Stimulated activated CD4-positive, alpha-beta T cell treated with anti-CD3 and anti-CD28 coated beads, Interleukin-2, amount 100 ng/mL, for 48 hours (primary cell): ENCODE measurements at places on chromosomes 6 and 20.
A peak's percentile ranks its signal among the peaks of the same experiment; 100 is the strongest.

GRCh38 chr6:80003826-80004172 is 650 bp upstream of the TTK start:
- peak; percentile 9 for DNase-seq

DNA sequence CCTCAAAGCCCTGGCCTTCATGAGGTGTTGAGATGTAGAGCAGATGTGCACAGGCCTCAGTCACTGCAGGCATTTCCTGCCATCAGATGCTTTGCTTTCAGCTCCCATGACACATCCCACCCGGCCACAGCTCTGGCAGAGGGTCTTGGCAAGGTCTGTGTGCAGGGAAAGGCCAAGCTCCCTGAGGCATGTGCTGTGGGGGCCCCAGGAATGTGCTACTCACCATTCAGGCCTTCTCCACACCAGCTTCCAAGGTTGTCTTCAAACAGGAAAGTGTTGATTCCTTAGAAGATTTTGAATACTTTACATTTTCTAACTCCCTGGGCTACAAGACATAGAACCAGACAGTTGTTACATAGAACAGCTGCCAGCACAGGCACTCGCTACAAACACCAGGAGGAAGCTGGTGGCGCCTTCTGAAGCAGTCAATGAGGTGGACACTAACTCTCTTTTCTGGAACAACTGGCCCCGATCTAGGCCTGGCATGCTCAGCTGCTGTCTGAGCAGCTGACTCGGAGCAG is 27.8 kb downstream of the CASS4 start:
- no peak for DNase-seq

DNA sequence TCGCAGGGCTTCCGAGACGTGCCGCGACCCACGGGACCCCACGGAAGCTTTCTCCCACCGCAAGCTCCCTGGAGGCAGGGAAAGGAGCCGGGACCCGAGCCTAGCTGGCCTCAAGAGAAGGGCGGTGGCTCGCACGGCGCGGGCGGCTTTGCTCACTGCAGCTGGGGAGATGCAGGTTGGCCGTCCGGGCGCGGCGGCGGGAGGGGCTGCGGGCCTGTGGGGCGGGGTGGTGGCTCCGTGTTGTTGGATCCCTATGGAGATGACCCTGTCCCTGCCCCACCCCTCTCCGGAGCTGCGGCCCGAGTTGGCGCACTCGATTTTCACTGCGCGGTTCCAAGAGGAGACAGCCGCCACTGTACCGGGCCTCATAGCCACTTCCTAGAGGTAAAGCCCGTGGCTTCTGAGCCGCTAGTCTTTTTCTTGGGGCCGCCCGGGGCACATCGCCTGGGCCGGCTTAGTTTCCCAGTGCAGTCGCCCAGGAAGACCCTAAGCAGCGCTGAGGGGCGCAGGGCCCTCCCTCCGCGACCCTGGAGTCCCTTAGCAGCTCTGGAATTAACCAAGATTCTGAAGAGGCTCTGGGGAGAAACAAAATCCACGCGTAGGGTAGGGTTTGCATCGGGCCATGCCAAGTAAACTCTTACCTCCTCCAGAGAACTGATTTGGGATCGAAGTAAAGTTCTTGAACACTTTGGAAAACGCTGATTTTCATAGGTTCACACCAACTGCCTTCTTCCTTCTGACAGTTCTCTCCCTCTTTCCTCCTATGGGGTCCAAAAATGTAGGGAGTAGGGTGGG is at the start of gene ECT2L:
TSS of gene ECT2L (plus strand) at position 279 of the 795 bp plus-strand sequence. CDS start 17,188 bp downstream, outside the sequence.
- DNase-seq, result no peak

- DNase-seq, result no peak
Observed at GRCh38 chr20:6665621-6666355, 101.7 kb upstream of the BMP2 start.

- DNase-seq, result peak; percentile 64
Observed at GRCh38 chr6:90294989-90295853, 1.4 kb downstream of the BACH2 start.

DNA sequence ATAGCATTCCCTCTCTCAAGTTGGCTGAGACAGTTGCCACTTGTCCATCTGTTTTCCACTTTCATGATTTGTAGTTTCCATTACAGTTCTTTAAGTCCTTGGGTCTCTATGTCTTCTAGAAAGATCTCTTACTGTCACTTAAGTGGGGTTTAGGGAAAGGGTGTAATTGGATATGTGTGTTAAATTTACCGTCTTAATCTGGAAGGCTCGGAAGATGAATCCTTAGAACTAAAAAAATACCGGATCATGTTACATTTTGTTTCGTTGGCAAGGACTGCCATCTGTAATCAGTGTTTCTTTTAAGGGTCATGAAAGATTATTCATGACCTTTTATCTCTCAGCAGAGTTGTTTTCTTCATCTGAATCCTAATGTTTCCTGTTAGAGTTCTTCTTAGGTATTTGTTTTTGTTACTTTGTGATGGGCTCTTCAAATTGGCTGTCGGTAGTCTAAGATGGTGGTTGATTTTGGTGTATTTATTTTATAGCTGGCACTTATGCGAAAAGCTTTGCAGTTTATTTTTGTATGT is 21.8 kb upstream of the BTBD3 start:
- DNase-seq, result no peak

DNA sequence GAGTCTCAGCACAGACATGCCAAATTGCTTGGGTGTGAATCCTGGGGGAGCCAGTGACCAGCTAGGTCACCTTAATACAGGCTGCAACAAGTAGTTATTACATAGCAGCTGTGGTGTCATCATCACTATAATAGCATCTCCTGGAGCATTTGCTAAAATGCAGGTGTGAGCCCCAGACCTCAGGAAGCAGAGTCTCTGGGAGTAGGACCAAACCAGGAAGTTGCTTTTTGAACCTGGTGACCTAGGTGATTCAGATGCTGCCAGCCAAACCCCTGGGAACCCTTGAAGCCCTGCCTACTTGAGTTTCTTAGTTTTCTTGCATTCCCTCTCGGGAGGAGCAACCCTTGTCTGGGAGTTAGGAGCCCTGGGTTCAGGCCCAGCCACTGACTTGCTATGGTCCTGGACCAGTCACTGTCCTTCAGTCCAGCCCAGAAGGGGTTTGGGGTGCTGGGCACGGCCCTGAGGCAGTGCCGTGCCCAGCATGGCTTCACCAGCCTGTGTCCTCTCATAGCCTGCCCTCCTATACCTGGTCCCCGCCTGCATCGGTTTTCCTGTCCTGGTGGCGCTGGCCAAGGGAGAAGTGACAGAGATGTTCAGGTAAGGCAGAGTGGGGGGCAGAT is 39.3 kb upstream of the ID1 start:
- no peak for DNase-seq

GRCh38 chr6:130841128-130841728 is 14.0 kb downstream of the SMLR1 start:
- no peak for DNase-seq

- DNase-seq, result no peak
Observed at GRCh38 chr6:134309983-134310605, 7.8 kb downstream of the SGK1 start.

- DNase-seq, result no peak
Observed at GRCh38 chr6:125811259-125811658, 20.5 kb downstream of the NCOA7 start.

- DNase-seq, result no peak
Observed at GRCh38 chr6:150267686-150268561, 100.9 kb upstream of the IYD start.

GRCh38 chr6:167141667-167142432 is 15.9 kb downstream of the GPR31 start:
- peak; percentile 37 for DNase-seq

DNA sequence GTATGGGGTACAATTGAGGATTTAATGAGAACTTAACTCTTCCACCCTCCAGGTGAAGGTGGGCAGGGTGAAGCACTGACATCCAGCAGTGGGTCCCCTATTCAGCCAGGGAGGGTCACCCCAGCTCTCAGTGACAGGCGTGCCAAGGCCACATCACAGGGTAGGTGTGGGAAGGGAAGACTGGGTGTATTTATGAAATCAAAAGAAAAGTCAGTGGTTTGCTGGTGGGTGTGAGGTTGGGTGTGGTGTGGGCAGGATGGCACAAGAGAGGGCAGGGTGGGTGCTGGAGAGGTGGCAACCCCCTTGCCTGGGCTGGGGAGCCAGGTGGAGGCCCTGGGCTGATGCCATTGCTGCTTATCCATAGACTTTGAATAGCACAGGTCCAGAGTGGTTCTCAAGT is 16.6 kb downstream of the SYNDIG1 start:
- no peak for DNase-seq

- DNase-seq, result no peak
Observed at GRCh38 chr6:86045038-86045437, 402.4 kb upstream of the SYNCRIP start.

- DNase-seq, result no peak
Observed at GRCh38 chr6:133726188-133726587, 162.7 kb upstream of the TCF21 start.

DNA sequence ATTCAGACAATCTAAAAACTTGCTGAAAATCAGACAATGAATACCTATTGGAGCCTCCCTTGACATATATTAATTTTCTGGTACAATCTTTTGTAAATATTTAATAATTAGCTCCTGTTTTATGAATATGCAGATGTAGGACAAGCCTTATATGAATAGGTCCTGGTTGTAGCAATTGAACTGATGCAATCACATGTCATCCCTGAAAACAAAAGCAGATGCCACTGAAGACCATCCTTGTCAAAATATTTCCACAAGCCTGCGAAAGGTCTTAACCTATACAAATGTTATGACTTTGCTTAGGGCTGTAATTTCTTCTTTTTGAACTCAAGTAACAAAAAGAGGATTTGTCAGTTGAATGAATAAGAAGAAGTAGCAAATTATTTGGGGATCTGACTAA is 722.1 kb downstream of the EYS start:
- DNase-seq, result no peak

DNA sequence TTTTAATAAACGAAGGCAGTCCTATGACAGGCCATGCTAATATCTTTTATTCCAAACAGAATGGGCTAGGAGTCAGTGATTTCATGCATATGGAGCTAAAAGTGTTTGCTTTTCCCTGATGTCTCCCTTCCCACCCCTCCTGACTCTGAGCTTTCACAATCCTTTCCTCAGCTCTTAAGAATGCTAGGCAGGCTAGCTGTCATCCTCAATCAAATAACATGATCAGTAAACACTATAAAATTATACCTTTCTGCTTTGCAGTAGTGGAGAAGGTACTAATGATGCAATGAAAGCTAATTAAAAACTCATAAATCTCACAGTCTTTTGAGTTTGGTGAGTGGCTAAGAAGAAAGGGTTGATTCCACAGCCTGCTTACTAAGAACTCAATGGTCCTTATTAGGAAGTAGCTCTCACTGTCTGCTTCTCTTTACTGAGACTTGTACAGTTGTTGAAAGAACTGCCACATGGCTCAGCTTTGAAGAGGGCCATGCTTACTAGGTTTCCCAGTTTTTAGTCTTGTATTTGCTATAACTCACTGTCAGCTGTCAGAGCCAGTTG is 250.9 kb upstream of the JAG1 start:
- no peak for DNase-seq

GRCh38 chr6:44851176-44851575 is 463.7 kb downstream of the CDC5L start:
- no peak for DNase-seq

- DNase-seq, result no peak
Observed at GRCh38 chr6:141541581-141542324, 591.0 kb upstream of the GJE1 start.

DNA sequence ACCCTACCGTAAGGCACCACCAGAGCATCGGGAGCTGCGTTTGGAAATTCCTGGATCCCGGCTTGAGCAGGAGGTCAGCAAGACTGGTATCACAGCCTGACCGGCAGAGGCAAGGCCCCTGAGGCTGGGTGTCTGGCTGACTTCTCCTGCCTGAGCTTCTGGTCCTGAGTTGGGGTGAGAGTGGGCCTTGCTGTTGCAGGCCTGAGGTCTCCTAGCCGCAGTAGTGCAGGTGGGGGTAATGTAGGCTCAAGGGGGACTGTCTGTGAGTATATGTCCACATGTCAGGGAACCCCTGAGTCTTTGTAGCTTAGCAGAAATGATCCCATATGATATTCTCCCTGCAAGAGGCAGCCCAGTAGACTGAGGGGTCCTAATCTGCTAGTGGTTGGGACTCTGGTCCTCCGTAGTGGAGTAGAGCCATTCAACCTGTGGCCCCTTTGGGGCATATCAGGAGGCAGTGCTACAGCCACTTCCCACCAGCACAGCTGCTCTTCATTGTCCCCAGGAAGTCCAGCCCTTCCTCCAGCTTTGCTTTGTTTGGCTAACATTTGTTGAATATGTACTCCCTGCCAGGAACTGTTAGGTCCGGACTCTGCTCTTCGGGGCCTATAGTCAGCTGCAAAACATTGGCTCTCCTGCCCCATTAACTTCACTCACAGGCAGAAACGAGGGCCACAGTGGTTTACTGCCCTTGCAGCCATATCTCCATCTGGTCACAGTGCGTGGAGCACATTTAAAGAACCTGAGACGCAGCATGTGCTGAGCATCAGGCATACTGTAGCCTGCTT is 10.9 kb downstream of the LRRC73 start:
- DNase-seq, result no peak

DNA sequence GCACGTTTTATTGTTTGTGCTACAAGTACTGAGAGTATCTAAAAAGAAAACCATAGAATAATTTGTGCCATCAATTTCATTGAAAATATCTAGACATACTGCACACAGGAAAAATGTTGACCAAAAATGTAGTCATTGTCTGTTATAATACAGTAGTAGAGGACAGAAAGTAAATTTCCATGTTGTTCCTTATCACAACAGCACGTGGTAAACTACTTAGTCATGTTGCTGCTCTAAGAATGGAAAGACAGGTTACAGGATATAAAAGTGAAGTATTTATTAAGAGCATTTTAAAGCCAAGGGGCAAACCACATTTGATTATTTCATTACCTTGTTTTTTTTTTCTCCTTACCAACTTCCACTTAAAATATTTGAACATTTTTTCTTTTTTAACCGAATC is 89.0 kb upstream of the CEP85L start:
- DNase-seq, result no peak

- DNase-seq, result peak; percentile 29
Observed at GRCh38 chr6:27091661-27092315, 155.7 kb upstream of the PRSS16 start.

DNA sequence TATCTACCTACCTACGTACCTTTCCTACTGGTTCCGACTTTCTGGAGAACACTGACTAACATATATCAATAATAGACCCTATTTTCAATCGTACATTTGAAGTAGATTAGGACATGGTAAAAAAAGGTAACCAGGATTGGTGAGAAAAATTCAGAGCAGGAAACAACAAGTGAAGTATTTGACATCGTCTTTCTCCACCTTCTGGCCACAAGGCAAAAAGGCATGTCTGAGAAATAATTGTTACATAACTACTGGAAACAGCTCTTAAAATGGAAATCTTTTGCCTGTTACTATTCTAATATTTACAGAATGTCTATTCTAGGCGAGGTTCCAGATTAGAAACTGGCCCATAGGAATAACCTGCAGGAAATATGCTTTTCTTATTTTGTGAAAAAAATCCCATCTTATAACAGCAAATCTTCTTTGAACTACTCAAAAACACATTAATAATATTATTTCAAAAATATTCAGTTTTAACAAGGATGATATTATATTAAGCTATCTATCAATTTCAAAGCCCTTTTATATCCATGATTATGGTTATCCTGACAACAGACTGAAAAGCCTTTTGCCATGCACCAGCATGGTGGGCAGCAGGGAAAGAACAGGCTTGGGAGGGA is 80.8 kb downstream of the RCAN2 start:
- DNase-seq, result no peak

GRCh38 chr20:39913274-39913673 is 775.8 kb downstream of the MAFB start:
- DNase-seq, result no peak

GRCh38 chr6:34043359-34043758 is 102.5 kb downstream of the GRM4 start:
- no peak for DNase-seq
